ENCODE measurements at places on chromosomes 6 and 20.
A peak's percentile ranks its signal among the peaks of the same experiment; 100 is the strongest.

- no peak for DNase-seq
Observed at GRCh38 chr6:3190056-3190455, 32.7 kb upstream of the TUBB2A start.

- DNase-seq = no peak
Observed at GRCh38 chr6:157690441-157691210, 132.4 kb upstream of the SNX9 start.

GRCh38 chr6:145137425-145137824 lies 597.9 kb downstream of the EPM2A start:
- no peak for DNase-seq

DNA sequence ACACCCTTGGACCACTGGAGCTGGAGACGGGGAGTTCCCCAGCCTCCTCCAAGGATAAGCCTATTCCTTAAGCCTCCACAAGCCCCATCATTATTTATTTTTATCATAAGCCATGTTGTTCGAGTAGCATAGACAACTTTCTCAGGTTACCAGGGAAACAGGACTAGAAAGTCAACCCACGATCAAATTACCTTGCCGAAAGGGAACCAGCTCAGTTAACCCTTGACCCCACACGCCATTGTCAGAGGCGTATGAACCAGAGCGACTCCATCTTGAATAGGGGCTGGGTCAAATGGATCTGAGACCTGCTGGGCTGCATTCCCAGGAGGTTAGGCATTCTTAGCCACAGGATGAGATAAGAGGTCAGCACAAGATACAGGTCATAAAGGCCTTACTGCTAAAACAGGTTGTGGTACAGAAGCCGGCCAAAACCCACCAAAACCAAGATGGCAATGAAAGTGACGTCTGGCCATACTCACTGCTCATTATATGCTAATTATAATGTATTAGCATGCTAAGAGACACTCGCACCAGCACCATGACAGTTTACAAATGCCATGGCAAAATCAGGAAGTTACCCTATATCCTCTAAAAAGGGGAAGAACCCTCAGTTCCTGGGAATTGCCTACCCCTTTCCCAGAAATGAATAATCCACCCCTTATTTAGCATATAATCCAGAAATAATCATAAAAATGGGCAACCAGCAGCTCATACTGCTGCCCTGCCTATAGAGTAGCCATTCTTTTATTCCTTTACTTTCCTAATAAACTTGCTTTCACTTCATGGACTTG lies 22.4 kb downstream of the SYNJ2 start:
- DNase-seq = no peak

DNA sequence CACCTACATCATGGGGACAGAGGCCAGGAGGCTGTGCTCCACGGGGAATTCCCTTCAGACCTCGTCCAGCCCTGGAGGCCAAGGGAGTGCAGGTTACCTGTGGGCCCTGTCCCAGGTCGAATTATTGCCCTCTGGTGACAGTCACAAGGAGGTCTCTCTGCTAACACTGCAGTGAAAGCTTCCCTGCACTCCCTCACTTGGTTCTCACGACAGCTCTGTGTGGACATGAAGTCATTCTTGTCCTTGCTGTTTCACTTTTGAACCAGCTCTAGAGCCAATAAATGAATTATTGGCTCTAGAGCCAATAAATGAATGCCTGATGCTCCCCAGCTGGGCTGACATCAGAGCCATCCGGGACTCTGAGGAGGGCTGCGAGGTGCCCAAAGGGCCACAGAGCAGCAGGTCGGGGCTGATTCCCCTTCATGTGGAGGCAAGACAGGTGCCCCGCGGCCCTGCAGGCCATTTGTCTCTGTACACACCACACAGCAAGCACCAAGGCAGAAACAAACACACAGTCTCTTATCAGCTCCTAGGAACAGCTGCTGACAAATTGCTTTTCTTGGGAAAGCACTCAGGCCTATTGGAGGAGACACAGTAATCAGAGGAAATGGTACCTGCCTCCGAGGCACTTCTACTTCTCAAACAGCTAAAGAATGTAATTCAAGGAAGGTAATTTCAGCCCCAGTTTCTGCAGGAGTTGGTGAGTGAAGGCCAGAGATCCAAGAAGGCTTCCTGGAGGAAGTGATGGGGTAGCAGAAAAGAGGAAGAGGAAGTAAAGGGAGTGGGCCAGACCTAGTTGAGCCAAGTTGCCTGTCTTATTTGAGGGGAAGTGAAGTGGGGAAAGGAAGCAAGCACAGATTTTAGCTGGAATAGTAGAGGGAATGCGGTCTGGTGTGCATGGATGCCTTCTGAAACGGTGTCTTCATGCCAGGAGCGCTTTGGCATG lies 27.5 kb upstream of the TBXT start:
- DNase-seq = no peak

- no peak for DNase-seq
Observed at GRCh38 chr6:149751239-149751638, 1.7 kb downstream of the PCMT1 start.

DNA sequence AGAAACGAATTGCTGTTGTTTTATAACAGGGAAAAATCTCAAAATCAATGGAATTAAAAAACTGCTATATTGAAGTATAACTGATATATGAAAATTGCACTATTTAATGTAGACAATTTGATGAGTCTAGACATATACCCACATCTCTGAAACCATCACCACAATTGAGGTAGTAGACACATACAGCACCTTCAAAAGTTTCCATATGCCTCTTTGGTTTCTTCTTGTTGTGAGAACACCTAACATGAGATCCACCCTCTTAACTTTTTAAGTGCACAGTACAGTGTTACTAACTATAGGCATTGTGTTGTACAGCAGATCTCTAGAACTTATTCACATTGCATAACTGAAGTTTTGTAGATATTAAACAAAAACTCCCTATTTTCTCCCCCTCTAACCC lies 14.0 kb upstream of the SLC17A5 start:
- DNase-seq = no peak

DNA sequence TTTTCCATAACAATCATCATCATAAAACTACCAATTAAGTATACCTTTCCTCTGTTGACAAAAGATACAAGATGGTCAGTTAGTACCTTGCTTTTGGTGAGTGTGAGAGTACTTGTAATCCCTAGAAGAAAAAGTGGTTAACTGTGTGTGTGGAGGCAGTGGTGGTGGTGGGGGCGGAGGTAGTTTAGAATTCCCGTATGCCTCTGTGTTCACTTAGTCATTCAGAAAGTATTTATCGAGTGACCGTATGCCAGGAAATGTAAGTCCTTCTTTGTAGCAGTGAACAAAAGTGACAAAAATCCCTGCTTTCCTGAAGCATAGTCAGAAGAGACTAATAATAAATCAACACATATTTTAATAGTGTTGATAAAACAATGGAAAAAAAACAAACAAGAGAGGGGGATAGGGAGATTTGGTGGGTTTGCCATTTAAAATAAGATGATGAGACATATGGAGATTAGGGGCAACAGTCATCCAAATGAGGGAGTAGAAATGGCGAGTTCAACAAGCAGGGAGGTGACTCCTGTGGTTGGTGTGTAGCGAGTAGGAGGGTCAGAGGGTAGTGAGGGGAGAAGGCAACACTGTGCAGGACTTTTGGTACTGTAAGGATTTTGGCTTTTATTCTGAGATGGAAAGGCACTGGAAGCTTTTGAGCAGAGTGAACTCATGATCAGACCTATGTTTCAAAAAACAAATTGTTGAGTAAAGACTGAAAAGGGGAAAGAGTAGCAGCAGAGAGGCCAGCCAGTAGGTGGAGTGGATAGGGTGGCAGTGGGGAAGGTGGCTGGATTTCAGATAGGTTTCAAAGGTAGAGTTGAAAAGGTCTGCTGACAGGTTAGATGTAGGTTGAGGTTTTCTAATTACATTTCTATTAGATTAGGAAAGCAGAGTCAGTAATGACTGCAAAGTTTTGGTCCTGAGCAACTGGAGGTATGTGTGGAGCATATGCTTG lies 40.3 kb upstream of the SIM1 start:
- DNase-seq = no peak

GRCh38 chr6:46240866-46241565 lies 70.2 kb upstream of the ENPP5 start:
- DNase-seq = no peak

GRCh38 chr6:158776737-158777136 lies 42.4 kb downstream of the EZR start:
- no peak for DNase-seq

DNA sequence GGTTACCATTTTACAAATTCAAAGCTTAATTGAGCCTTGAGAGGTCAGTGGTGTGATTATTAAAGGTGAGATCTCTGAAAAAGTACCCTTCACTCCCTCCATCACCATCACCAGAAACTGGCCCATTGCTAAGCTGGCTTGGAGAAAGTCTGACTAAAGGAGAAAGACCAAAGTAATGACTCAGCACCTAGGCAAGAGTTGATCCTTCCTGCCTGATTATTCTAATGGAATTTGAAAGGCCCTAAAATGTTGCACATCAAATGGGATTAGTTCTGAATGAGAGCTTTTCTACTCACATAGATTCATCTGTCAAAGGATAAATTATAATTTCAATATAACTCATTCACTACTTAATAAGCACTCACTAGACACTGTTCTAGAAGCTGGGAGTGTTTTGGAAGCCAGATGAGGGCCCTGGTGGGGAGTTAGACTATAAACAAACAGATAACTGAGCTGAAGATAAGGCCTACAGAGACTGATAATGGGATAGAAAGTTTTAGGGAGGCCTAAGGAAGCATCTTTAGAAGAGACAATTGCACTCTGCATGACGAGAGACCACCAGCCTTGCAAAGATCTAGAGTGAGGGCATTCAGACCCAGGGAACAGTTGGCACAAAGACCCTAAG lies 366.7 kb downstream of the SYNE1 start:
- DNase-seq = no peak

GRCh38 chr6:37057678-37058077 lies 52.2 kb downstream of the FGD2 start:
- DNase-seq = no peak

GRCh38 chr6:168221000-168221399 lies 98.6 kb downstream of the DACT2 start:
- no peak for DNase-seq

DNA sequence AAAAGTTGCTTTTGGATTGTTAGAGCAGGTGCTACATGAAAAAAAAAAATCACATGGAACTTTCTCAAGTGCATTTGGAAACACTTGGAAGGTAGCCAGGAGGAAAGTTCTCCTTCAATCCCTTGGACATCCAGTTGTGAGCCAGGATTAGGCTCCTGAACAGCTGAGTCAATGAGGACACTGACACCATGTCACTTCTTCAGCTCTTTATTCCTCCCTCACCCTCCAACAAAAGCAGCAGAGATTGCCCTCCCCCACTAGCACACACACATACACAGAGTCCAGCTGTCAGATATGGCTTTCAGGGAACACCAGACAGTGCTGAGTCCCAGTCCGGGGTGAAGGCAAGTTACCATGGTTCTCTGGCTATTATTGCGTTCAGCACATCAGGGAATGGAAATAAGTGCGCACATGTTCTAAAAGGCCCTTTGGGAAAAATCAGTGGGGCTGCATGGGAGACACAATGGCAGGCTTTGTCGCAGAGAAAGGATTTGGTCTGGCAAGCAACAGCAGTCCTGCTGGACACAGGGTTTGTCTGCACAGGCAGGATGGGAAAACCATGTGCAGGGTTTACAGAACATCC lies 124.7 kb upstream of the MARCKS start:
- no peak for DNase-seq

DNA sequence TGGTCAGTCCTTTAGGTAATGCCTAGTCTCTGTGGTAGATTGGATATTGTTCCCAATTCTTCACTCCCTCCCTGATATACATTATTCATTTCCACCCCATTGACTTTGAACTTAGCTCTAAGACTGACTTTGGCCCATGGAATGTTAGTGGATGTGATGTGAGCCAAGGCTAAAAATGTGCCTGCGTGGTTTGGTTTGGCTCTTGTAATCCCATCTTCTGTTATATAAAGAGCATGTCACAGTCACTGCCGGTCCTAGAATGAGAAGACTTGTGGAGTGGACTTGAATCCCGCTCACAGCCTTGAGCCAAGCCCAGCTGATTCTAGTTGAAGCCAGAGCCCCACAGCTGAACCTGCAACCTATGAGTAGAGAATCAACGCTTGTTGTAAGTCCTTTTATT lies 23.6 kb upstream of the DNAAF9 start:
- no peak for DNase-seq

DNA sequence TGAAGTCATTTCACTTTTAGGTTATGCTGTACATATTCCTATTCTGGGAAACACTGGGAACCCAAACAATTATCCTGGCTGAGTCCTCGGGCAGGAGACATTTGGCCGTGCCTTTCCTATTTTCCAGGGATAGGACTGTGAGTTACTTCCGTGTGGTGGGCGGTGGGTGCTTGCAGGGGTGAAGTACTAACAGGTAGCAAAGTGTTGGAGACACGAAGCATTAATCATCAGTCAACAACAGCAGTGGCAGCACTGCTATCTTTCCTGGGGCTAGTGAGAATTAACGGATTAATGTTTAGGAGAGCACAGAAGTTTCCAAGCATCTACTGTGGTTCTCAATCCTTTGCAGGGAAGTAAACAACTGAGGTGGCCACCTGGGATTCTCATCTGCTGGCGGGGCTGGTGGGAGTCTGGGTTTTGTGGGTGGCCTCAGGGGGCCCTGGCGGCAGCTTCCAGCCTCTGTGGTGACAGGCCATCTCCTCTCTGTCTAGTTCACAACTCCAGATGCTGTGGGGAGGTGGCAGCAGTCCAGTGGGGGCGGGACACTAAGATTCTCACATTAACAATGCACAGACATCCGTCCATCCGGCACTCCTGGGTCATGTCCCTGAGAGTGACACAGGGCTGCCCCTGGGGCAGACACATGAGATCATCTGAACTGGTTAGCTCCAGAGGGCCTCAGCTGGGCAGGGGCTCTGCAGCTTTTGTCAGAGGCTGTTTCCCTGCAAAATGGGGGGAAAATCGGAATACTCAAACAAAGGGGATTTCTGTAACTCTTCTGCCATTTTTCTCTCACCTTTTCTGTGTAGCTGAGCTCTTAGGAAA lies 90.9 kb downstream of the GJA10 start:
- no peak for DNase-seq

- no peak for DNase-seq
Observed at GRCh38 chr6:143068001-143068400, 7.3 kb downstream of the AIG1 start.

DNA sequence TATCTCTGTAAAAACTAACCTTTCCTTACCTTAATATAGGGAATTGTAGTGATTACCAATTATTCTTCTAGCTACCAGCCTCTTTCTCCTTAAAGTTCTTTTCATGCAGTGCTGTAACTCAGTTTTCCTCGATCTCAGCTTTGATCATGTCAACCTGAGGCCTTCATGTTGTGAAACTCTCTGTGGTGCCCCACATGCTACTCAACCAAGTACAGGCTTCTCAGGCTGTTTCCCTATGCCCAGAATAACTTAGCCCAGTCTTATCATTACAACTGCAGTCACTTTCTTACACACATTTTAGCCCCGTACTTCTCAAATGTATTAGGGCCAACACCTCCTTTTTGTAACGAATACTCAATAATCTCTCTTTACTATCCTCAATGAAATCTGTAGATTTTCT lies 90.1 kb upstream of the SUPT3H start:
- DNase-seq = peak; percentile 45
